ENCODE measurements at places on chromosomes 11 and 22.

DNA sequence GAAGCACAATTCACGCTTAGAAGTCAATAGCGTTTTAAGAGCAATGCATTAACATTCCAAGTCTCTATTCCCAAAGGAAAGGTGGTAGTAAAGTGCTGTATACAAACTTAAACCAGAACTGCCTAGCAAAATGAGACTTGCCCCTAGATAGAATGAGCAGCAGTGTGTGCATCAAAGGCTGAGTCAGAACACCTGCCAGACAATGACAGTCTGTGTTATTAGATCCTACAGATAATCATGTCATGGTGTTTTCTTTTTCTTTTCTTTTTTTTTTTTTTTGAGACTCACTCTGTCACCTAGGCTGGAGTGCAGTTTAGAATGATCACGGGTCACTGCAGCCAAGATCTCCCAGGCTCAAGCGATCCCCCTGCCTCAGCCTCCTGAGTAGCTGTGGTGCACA lies 1.6 kb downstream of the RTCB start:
- DNase-seq, result no peak

GRCh38 chr11:613369-613968 lies 2.3 kb downstream of the IRF7 start:
- DNase-seq, result no peak

- DNase-seq, result no peak
Observed at GRCh38 chr11:13781153-13781552, 112.7 kb downstream of the FAR1 start.

DNA sequence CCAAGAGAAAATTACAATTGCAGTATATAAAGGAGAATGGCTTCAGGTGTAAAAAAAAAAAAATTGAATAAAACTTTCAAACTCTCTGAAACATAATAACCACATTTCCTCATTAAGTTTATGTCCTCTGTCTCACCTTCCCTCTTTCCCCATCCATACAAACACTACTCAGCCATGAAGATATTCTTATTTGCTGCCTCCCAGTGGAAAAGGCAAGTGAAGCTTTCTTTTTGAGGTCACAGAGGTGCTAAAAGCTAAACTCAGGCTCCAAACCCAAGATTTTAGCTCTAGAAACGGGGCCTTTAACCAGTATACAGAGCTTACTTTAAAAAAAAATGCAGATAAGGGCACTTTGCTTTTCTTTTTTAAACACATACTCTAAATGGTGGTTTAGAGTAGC lies 1568.5 kb downstream of the FAM181B start:
- no peak for DNase-seq

- no peak for DNase-seq
Observed at GRCh38 chr11:31844351-31844750, 33.2 kb upstream of the PAX6 start.

DNA sequence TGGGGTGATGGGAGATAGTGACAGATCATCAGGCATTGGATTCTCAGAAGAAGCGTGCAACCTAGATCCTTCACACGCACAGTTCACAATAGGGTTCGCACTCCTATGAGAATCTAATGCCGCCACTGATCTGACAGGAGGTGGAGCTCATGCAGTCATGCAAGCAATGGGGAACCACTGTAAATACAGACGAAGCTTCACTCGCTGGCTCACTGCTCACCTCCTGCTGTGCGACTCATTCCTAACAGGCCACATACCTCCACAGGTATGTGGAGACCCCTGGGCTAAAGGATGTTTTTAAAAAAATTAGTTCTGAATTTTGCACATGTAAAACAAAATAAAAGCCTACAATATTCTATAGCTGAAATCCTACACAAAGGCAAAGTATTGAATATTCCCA lies 20.5 kb upstream of the TEAD1 start:
- DNase-seq, result no peak

GRCh38 chr11:2748814-2749554 lies 49.2 kb upstream of the KCNQ1OT1 start:
- no peak for DNase-seq

GRCh38 chr11:11032066-11032465 lies 174.2 kb upstream of the ZBED5 start:
- DNase-seq, result no peak

GRCh38 chr22:50014655-50015401 lies 2.3 kb upstream of the IL17REL start:
- DNase-seq, result no peak

- DNase-seq, result peak; percentile 93
Observed at GRCh38 chr11:72308226-72309073, 64.5 kb upstream of the PHOX2A start.

DNA sequence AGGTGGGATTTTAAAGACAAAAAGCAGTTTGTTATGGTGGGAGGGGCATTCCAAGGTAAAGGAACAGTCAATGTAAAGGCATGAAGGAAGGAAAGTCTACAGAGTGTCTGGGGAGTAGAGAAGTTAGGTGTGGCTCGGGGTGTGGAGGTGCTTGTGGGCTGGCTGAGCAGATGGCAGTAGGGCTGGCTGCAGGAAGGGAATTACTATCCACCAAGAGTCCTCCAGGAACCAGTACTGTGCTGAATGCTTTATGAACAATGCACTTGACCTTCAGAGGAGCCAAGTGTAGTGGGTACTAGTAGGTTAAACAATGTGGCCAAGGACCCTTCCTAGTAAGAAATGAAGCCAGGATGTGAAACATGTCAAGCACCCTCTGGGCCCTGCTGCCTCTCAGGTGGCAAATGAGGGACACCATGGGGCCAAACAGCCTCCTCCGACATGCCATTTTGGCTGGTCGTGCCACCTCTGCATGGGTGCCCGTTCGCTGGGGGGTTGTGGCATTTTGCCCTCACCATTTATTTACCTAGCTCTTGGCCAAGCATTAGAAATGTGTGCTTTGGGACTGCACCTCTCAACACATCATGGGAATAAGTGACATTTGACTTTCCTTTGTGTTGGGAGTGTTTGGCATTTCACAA lies 123.6 kb upstream of the TENM4 start:
- DNase-seq, result no peak

- no peak for DNase-seq
Observed at GRCh38 chr22:46297151-46297812, 612 bp downstream of the GTSE1 start.

GRCh38 chr22:28329186-28330073 lies 350.2 kb downstream of the TTC28 start:
- DNase-seq, result no peak

GRCh38 chr11:115920092-115920461 lies 415.9 kb upstream of the CADM1 start:
- DNase-seq, result no peak

GRCh38 chr11:73215191-73216134 lies 2.6 kb upstream of the P2RY2 start:
- DNase-seq, result no peak

- no peak for DNase-seq
Observed at GRCh38 chr11:6225896-6226295, 8.5 kb downstream of the FHIP1B start.

GRCh38 chr11:60396799-60397198 lies 540 bp downstream of the MS4A14 start:
- DNase-seq, result no peak

GRCh38 chr11:113177671-113178070 lies 136.7 kb upstream of the TTC12 start:
- DNase-seq, result no peak

- DNase-seq, result no peak
Observed at GRCh38 chr22:47322854-47323253, 560.4 kb downstream of the TBC1D22A start.

- no peak for DNase-seq
Observed at GRCh38 chr11:33195462-33196173, 34.3 kb upstream of the CSTF3 start.

Data from HFF-Myc (cell line).